C1 segment of cervical spinal cord (tissue), 14 donors: ENCODE measurements at places on chromosomes 5 and 9.

DNA sequence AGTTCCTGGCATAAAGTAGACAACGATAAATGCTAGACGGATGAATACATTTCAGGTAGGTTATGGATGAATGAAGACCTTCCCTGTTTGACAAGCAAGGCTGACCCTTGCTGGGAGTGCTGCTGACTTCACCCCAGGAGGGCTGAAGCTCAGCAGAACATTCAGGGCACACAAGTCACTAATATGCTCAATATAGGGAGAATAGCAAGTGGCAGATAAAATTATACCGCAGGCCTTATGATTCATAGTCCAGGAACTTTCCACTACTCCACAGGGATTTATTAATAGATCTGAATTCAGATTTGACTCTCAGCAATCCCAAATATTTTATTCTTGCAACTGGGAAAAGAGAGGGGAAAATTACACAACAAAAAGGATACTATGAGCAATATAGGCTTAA is 38.2 kb upstream of the GRAMD2B start:
- DNase-seq = no peak

- no peak for DNase-seq
Observed at GRCh38 chr5:130955041-130955440, 210.0 kb downstream of the HINT1 start.

GRCh38 chr9:129350143-129350935 is 172.3 kb upstream of the IER5L start:
- no peak for DNase-seq

GRCh38 chr5:68214482-68215207 is 911 bp upstream of the PIK3R1 start:
- DNase-seq = no peak

- DNase-seq = no peak
Observed at GRCh38 chr9:104463864-104464263, 40.2 kb upstream of the OR13F1 start.

DNA sequence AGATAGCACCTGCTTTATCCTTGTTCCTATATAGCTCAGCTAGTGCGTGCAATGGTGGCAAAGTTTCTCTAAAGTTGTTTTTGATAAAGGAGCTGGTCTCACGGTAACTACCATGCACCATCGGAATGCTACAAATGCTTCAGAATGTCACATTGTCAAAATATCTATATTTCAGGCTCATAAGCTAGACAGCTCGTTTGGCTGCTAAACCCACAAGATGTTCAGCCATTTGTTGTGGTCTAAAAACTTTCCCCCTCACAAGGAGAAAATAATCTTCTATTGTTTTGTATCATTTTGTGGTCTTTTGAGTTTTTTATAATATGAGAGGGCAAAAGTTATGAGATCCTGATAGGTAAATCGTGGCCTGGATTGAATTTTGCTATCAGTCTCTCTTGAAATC is 137.9 kb downstream of the NTRK2 start:
- no peak for DNase-seq

GRCh38 chr9:33106827-33107621 is 30.6 kb upstream of the SMU1 start:
- no peak for DNase-seq

- peak; percentile 36 for DNase-seq
Observed at GRCh38 chr9:109779711-109780452, at the start of gene PALM2AKAP2. Gene PALM2AKAP2, plus strand, starts transcription at chr9:109780198. Its CDS starts 291 bp downstream, at chr9:109780489.

GRCh38 chr5:60340965-60341471 is 358.9 kb downstream of the DEPDC1B start:
- DNase-seq = no peak

DNA sequence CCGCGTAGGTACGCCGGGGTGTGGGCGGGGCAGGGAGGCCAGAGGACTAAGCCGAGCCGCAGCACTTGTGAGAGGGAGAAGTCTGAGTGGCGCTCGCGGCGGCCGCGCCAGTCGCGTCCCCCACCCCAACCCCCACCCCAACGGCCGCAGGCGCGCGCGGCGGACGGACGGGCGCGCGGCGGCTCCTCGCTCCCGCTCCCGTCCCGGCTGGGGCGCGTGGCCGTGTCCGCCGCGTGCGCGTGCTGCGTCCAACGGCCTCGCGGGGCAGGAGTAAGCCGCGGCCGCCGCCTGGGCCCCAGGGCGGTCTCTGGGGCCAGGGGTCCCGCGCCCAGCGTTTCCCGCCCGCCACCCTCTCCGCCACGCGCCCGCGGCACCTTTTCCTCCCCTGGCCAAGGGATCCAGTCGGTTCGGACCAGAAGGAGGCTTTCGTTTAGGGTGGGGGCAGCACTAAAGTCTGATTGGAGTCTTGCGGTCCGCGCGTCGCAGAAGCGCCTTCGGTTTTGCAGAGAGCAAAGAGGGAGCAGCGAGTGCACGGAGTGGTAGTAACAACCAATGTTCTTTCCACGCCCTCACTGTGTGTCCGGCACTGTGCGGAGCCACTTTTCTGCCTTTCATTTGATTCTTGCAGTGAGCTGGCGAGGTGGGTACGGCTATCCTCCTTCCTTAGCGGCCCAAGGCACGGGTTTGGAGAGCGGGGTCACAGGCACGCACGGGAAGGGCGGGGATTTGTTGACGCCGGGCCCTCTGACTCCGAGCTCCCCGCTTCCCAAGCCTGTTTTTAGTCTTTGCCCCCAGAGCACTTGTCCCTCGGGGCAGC is 483 bp downstream of the G3BP1 start:
- DNase-seq = no peak
